ENCODE measurements at places on chromosomes 13 and 19.
A peak's percentile ranks its signal among the peaks of the same experiment; 100 is the strongest.

DNA sequence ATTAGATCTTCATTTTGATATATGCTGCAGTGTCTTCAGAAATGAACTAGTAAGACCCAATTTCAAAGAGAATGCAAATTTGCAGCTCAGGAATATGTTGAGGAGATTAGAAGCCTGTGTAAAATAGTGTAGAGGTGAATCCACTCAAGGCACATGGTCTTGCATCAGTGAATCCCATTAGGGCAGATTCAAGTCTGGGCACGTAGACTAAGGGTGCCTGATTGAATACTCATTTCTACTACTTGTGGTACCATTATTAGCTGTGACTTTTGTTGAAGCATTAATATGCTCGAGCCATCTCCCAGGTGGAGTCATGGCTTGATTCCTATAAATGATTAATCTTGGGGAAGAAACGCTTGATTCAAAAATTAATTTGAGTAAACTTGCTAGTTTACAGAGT lies 129.4 kb downstream of the AKAP11 start:
- no peak for DNase-seq

DNA sequence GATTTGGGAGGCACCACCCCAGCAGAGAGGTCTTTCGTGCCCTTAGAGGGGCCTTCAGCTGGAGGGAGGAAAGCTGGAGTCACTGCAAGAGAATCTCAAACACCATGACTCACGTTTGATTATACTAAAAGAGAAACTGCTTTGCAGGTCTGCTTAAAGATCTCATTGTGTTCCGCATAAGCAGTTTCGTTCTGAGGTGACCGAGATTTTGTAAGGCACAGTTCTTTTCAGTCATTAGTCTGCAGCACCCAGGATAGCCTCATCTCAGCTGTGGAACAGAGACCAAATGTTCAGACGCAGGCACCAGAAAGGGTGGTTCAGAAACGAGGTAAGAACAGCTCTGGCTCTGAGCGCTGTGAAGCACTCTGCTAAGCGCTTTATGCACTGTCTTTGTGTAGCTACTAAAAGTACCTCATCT lies 71.2 kb upstream of the GTF3A start:
- no peak for DNase-seq

DNA sequence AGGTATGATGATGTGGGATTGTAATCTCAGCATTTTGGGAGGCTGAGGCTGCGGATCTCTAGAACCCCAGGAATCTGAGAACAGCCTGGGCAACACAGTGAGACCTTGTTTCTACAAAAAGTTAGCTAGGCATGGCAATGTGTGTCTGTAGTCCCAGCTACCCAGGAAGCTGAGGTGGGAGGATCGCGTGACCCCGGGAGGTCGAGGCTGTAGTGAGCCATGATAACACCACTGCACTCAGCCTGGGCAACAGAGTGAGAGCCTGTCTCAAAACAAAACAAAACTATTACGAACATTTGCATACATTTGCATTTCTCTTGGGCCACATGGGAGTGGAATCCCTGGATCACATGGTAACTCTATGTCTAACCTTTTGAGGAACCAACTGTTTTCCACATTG lies 1.6 kb downstream of the C19orf44 start:
- no peak for DNase-seq

GRCh38 chr13:103803349-103803748 lies 737.1 kb upstream of the SLC10A2 start:
- DNase-seq = no peak

- no peak for DNase-seq
These were observed 16.6 kb downstream of the TEX30 start for GRCh38 chr13:102757006-102757405.

DNA sequence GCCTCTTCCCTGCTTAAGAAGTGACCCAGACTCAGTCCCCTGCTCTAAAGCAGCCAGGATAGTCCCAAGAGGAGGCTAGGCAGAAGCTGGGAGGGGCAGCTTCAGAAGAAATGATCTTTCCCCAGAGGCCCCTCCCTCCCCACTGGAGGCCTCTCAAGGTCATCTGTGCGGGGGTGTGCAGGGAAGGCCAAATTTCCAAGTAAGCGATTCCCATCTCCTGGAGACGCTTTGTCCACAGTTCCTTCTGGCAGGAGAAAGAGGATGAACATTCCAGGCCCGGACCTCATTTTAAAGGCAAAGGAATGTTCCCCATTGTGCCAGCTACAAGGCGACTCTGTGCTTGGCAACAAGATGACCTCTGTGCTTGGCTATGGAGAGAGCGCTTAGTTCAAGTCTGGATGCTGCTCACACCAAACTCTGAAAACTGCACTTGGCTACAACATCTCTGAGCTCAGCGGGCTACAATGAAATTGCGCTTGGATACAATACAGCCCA lies 23.5 kb downstream of the COL5A3 start:
- no peak for DNase-seq

DNA sequence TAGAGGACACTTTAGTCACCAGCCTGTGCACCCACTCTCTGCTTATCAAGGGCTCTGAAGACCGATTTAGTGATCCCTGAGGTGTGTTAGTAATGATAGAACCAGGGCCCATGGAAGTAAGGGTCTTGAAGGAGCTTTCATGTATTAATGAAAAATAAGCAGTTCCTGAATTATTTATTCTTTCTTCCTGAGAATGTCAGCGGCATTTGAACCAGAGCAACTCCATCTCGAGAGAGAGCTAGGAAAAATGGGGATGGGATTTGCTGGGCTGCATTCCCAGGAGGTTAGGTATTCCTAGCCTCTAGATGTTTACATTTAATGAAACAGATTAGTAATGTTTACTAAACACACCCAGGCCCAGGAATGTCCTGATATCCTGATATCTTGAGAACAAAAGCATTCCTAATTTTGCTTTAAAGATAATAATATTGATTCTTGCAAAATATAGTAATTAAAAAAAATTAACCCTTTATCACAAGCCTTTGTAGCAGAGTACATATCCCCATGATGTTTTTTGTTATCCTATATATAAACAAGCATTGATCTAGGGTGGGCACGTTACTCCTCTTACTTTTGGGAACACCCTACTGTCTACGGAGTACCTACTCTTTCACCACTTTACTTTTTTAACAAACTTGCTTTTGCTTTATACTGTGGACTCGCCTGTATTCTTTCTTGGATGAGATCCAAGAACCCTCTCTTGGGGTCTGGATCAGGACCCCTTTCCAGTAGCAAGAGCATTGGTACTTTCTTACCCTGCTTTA lies 63.1 kb downstream of the COG3 start:
- DNase-seq = no peak

DNA sequence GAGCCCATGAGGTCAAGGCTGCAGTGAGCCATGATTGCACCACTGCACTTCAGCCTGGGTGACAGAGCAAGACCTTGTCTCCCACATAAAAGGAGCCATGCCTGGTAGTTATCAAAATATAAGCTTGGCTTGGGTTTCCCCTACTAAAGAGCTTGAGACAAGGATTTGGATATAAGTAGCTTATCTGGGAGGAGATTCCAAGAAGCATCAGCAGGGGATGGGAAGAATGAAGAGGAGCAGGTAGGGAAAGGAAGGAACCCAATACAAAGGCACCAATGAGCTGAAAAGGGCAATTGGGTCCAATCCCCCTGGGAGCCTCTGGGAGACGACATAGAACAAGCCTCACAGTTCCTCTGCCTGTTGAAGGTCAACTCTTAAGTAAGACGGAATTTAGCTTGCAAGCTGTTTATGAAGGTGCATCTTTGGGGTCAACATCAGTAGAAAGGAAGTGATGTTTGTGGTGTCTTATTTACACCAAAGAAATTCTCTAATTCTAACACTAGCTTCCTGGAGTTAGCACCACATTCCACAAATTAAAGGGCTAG lies 7.4 kb upstream of the CLEC4G start:
- DNase-seq = no peak

- no peak for DNase-seq
These were observed 4.2 kb downstream of the SSC5D start for GRCh38 chr19:55492362-55492944.

DNA sequence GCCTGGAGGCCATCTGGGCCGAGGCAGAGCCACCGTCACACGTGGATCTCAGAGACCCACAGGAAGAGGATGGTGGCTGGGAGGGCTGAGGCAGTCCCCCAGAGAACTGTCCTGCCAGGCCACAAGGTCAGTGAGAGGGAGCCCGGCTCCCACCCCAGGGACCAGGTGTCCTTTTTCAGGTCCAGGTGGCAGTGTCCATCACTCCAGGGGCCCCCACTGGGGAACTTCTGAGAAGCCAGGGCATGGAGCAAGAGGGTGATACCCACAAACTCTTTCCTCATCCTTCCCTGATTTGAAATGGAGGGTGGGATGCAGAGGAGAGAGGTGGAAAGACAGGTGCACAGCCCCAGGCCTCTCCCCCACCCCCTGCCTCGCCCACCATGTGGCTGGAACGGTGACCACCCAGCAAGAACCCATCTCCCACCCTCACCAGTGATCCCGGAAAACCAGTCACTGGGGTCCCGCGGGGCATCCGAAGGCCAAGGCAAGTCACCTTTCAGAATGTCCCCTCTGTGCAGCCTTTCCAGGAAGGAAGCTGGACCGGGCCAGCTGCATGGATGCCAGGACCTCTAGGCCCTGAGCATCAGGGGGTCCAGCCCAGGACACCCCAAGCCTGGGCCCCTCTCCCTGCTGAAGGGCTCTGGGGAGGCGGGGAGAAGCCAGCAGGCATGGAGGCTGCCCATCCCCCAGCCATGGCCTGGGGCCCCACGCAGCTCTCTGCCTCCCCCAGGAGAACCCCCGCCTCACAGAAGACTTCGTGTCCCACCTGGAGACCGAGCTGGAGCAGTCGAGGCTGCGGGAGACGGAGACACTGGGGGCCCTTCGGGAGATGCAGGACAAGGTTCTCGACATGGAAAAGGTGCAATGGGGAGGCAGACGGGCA lies 14.1 kb downstream of the PRR36 start:
- DNase-seq = no peak

DNA sequence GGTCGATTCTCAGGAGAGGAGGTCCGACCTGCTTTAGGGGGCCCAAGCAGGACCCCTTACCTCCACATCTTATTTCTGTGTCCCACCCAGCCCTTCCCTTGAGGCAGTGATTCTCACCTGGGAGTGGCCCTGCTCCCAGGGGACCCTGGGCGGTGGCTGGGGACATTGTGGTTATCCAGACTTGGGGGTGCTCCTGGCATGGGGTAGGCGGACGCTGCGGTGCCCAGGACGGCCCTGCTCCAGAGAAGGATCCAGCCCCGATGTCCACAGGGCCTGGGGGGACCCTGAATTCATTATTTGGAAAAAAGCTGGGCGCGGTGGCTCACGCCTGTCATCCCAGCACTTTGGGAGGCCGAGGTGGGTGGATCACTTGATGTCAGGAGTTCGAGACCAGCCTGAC lies 84.4 kb downstream of the GADD45B start:
- DNase-seq = no peak

DNA sequence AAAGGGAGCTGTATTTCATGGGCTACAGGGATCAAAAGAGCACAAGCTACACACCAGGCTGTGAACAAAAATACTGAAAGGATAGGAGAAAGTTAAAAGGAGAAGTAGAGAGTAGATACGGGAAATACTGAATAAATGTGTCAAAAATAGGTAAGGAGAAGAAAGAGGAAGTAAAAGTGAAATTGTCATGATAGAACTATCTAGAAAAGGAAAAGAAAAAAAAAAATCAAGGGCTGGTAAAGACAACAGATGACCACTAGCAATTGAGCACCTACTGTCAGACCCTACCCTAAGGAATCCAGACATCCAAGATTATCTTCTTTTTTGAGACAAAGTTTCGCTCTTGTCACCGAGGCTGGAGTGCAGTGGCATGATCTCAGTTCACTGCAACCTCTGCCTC lies 4.8 kb downstream of the RUBCNL start:
- no peak for DNase-seq

GRCh38 chr13:98517576-98518310 lies 59.2 kb downstream of the STK24 start:
- peak; percentile 75 for DNase-seq

DNA sequence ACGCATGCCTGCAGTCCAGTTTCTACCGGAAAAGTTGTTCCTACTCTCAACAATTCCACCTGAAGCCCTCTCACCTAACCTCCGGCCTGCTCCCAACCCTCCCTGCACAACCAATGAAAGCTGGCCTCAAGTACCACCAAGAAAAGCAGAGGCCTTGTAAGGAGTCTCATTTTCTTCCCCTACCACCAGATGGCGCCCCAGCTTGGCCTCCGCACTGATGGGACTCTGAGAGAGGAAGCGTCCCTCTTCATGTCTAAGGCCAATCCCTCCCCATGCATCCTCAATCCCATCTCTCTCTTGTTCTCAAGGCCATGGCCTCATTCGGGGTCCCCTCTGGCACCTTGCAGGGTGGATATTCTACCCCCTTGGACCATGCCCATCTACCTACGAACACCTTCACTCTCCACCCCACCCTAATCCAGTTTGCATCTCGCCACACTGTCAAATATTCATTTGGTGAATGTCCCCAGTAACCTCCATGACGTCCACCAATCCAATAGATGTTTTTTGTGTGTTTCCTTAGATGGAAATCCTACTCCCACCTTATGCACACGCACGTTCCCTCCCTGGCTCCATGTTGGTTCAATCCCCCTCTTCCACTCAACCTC lies 412.8 kb downstream of the ZNF536 start:
- DNase-seq = peak; percentile 57

DNA sequence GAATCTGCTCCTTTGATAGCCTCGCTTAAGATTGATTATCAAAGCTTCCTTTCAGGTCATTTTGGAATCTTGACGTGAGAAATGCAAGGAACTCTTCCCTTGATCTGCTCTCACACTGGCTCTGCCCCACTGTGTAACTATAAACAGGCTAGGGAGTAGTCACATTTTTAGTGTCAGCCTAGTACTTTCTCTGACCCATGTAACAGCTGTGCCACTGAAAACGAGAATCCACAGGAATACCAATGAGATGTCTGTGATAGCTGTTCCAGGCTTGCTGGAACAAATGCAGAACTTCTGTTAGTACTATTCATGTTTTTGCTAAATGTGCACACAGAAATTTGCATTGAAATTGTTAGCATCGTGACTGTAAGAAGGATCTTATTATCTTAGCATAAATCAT lies 221.3 kb downstream of the MYO16 start:
- no peak for DNase-seq

DNA sequence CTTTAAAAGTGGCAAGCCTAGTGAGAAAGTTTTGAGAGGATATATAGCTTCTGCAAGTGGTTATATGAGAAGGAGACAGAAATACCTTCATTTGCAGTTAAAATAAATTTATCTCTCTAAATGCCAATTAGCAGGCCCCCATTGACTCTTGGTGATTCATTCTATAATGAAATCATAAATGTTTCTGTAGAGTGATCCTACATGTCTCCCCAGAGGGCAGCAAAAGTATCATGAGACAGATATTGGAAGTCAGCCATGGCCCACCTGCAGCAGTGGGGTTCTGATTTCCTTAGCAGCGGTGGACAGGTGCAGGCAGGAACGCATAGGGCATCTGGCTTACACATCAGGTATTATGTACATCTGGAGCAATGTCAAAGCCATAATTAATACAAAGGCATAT lies 385.4 kb upstream of the SLC10A2 start:
- no peak for DNase-seq

DNA sequence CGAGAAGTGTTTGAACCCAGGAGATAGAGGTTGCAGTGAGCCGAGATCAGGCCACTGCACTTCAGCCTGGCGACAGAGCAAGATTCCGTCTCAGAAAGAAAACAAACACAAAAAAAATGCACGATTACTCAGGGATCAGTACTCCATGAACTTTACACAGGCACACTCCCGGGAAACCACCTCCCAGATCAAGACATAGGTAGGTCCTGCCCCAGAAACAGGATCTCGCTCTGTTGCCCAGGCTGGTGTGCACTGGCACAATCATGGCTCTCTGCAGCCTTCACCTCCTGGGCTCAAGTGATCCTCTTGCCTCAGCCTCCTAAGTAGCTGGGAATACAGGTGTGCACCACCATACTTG lies 11.2 kb downstream of the VASP start:
- no peak for DNase-seq

All from CD4-positive, alpha-beta T cell treated with Interferon alpha-2 for 1 hour (primary cell).